ENCODE measurements at places on chromosomes 3 and 15.

GRCh38 chr3:30314757-30315325 lies 291.6 kb upstream of the TGFBR2 start:
- no peak for DNase-seq

DNA sequence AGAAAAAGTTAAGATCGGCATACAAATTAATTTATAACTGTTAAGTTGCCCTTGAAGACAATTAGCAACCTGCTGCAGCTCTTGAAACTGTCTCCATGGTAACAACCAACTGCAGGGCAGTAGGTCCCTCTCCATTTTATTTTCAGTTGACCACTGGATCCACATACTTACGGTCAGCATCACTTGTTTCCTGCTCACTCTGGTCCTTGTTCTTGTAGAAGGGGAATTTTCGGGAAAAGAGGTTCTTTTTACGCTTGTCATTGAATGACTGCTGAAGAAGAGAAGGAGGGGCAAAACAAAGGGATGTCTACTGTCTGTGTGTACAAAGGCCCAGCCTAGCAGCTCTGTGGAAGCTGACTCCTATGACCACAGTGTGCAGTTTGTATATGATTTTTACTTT lies 46.8 kb upstream of the MELTF start:
- DNase-seq, result no peak

DNA sequence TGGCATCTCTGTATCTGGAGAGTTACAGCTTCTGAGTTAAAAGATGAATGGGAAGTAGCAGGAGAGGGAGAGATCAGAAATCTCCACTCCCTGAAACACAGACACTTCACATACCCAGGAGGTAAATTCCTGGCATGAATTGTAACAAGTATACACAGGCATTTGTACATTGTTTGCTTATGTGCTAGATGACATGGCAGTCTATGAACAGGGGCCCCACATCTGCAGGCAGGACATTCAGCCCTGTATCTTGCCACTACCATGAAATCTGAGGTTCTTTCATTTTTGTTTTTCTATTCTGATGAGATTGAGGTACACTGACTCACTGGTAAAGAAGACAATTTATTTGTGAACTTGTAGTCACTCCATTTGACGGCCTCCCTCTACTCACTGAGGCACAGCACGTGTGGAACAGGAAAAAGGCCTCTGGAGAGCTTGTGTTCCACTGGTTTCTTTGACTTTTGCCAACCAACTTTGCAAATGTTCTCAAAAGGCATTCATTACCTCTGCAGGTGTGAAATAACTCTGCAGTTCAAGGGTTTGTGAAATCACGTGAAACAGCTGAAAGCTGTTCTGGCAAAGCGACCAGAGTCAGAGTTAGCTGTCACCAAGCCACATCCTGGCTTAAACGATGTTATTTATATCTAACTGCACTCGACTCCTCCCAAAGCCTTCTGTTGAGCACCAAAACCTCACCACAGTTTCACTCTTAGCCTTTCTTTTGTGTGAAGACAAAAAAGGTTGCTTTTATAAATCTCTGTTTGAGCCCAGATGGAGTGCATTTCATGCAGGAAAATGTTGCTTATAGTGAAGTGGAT lies 401.3 kb upstream of the CFAP20DC start:
- peak; percentile 4 for DNase-seq

DNA sequence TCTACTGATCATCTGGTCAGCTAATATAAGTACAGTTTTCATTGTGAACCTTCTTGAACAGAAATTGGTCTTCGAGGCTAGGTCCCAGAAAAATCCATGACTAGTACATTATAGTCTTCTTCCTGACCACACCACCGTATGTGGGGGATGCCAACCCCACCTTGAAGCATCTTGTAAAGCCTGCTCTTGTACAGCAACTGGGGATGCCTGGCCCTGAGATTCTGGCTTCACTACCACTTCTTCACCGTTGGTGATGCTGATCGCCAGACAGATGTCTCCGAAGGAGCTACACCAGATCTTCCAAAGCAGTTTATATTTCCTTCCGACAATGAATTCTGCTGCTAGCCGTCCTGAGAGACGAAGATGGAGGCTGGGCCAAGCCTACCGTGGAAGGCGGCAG lies 238.3 kb downstream of the CDIN1 start:
- DNase-seq, result no peak
